ENCODE measurements at places on chromosomes 13 and 19.

DNA sequence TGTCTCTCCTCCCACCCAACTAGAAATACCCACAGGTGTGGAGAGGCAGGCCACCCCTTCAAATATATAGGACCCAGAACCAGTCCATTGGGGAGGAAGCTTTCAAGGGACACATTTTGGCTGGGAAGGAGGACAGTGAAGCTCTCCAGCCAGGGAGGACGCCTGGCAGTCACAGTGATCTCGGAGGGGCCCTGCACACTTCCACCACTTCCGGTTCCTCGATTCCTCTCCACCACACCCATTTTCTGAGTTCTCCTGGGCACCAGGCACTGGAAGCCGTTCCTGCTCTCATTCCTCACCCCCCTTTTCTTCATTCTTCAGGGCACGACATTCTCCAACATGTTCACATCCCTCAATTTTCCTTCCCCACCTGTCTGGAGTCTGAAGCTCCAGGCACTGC lies 30.4 kb upstream of the CEACAM21 start:
- DNase-seq: no peak

- no peak for DNase-seq
Observed at GRCh38 chr13:80850771-80851170, 509.8 kb upstream of the SPRY2 start.

DNA sequence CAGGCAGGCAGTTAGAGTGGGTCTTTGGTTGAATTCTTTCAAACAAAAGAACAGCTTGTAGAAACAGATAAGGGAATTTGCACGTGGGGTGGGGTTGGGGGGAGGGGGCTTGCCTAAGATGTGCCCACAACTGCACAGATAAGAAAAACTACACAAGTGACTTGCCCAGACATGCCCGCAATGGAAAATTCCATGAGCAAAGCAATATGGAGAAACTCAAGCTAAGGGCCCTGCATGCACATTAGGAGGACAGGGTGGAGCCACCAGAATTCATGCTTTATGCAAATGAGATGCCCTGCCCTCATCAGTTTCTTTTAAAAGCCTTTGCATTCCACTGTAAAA lies 755.6 kb upstream of the MIR17HG start:
- no peak for DNase-seq

GRCh38 chr19:41691268-41691970 lies 3.3 kb upstream of the CEACAM7 start:
- DNase-seq: peak; percentile 15

DNA sequence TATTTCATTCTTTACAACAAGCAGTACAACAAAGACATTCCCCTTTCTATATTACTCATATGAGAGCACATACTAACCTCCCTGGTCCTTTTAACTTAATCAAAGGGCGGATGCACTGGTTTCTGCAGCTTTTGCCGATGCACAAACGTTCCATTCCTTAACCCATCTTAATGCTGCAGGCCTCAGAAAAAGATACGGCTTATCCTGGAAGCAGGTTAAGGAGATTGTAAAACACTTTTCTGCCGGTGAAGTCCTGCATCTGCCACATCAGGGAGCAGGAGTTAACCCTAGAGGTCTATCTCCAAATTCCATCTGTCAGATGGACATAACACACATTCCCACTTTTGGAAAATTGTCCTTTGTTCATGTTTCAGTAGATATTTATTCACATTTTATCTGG lies 11.5 kb upstream of the ZNF814 start:
- no peak for DNase-seq

- DNase-seq: no peak
Observed at GRCh38 chr13:36014763-36015162, 116.4 kb downstream of the DCLK1 start.

GRCh38 chr19:4776436-4777211 lies 14.9 kb upstream of the FEM1A start:
- DNase-seq: no peak

GRCh38 chr19:9407827-9408226 lies 27.5 kb downstream of the ZNF266 start:
- no peak for DNase-seq

- peak; percentile 86 for DNase-seq
Observed at GRCh38 chr19:49150106-49150943, 4.9 kb downstream of the HRC start.

DNA sequence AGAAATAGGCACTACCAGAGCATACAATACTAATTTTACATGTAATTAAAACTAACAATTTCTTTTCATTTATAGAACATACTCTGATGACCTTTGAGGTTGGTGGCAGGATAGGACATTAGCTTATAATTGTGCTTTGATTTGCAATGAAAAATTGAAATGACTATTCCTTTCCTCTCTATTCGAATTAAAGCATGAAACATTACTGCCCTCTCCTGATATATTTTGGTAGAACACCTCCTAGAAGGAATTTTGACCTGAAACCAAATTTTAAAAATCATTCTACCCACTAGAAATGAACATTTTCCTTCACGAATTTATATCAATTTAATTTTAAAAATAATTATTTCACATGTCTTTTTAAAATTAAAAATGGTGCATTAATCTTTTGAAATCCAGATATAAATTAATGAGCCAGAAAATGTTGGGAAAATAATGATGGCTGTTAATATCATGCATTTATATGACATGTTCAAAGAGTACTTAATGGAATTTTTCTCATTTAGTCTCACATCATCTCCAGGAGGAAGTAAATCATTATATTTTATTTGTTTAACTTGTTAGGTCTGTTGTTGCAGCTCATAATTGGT lies 556.3 kb upstream of the ARGLU1 start:
- peak; percentile 43 for DNase-seq

GRCh38 chr19:2419754-2420153 lies 7.6 kb downstream of the TIMM13 start:
- DNase-seq: no peak

GRCh38 chr19:54160182-54160811 lies 776 bp upstream of the LENG1 start:
- peak; percentile 25 for DNase-seq

- no peak for DNase-seq
Observed at GRCh38 chr19:43623889-43624670, 4.7 kb upstream of the ZNF428 start.

GRCh38 chr13:51479199-51479523 lies 26.3 kb upstream of the INTS6 start:
- peak; percentile 49 for DNase-seq

DNA sequence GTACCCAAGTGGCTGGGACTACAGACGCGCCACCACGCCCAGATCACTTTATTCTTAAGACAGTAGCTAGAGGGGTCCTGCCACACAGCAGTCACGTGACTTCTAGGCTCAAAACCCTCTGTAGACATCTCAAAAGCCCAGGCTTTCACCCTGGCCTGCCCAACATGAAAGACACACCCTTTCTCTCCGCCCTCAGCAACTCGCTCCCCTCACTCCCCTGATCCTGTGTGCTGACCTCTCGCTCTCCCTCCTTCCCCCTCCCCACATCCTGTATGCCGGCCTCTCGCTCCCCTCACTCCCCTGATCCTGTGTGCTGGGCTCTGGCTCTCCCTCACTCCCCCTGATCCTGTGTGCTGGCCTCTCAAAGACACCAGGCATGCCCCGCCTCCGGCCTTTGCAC lies 77.4 kb downstream of the SLC15A1 start:
- no peak for DNase-seq

- DNase-seq: peak; percentile 19
Observed at GRCh38 chr19:45187421-45188100, 9.0 kb downstream of the BLOC1S3 start.

GRCh38 chr13:74732736-74733385 lies 598.7 kb upstream of the KLF12 start:
- DNase-seq: no peak

DNA sequence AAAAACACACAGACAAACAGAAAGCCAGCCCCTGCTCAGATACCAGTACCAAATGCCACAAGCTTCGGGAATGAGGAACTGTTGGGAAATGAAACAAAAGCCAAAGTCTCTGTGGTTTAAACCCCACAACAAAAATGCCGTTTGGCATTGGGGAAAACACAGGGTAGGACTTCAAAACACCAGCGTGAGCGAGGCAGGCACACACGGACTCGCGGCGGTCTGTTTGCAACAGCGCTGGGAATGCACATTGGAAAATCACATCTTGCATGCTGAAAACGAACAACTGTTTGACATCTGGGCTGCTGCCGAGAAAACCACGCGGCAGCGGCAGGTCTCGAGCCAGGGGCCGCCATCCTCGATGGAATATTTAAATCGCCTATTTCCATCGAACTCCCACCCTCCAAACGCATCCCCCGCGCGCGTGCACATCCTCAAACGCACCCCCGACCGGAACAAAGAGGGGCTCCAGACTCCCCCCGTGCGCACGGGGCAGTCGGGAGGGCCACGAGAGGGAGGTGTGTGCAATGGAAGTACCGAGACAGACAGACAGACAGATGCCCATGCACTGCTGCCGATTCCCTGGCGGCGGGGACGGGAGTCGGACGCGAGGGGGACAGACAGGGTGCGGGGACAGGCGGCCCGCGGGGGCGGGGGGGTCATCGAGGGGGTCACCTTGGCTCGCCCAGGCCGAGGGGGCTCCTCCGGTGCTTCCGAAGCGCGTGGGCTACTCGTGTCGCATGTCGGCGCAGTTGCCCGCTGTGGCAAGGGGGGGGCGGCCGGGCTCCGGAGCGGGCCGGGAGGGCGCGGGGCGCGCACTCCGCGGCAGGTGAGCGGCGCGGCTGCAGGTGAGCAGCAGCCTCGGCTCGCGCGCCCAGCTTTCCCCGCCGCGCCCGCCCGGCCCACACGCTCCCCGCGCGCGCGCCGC lies at the start of gene GPR12:
TSS of gene GPR12 (minus strand) at position 880 of the 925 bp plus-strand sequence. CDS start 959 bp downstream, outside the sequence.
- peak; percentile 15 for DNase-seq

- DNase-seq: peak; percentile 76
Observed at GRCh38 chr13:33193428-33193974, 92.1 kb downstream of the STARD13 start.

- no peak for DNase-seq
Observed at GRCh38 chr19:29871143-29871542, 59.4 kb downstream of the CCNE1 start.

- DNase-seq: peak; percentile 66
Observed at GRCh38 chr13:104954210-104954609, 1581.3 kb downstream of the EFNB2 start.

- DNase-seq: peak; percentile 71
Observed at GRCh38 chr19:46728693-46729339, 11.9 kb upstream of the PRKD2 start.

DNA sequence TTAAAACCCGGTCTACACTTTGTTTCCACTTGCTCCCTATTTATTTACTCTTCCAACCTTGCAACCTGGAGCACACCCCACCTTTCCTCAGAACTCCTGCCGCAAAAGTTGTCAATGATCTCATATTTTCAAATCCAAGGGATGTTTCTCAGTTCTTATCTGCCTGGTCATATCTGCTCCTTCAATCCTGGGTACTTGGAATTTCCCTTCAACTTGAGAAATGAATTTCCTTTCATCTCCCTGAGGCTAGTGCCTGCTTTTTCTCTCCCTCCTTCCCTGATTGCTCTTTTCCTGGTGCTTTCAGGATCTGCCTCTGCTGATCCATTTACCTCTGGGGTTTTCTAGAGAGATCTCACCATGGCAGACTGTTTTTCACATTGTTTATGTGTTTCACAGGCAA lies 154.8 kb upstream of the IRS2 start:
- DNase-seq: peak; percentile 11

- DNase-seq: peak; percentile 44
Observed at GRCh38 chr19:45186509-45187334, 8.1 kb downstream of the BLOC1S3 start.

DNA sequence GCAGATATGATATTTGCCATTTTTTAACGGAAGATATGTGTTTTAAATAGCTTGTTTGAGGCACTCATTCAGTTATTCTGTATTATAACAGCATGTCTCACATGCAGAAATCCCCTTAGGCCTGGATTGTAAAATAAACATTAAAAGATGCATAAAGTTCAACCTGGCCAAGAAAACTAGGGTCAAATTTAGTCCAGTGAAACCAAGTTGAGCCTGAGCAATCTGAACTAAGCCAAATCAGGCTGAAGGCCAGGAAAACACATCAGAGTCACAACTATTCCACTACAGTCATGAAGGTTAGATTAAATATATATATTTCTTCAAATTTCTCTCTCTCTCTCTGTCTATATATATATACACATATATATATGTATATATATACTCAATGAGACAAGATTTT lies 504.8 kb downstream of the SLITRK1 start:
- DNase-seq: peak; percentile 64

GRCh38 chr13:35470671-35471661 lies 5.5 kb downstream of the MAB21L1 start:
- peak; percentile 41 for DNase-seq

DNA sequence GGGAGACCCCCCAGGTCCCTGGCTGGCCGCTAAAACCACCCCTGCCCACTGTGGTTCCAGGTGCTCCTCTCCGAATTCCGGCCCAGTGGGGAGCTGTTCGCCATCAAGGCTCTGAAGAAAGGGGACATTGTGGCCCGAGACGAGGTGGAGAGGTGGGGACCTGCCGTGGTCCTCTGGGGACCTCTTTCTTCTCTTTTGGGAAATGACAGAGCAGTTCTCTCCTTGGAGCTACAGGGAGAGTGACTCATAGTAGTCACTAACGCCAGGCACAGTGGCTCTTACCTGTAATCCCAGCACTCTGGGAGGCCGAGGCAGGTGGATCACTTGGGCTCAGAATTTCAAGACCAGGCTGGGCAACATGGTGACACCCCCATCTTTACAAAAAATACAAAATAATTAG lies 7.3 kb downstream of the PTGER1 start:
- no peak for DNase-seq

DNA sequence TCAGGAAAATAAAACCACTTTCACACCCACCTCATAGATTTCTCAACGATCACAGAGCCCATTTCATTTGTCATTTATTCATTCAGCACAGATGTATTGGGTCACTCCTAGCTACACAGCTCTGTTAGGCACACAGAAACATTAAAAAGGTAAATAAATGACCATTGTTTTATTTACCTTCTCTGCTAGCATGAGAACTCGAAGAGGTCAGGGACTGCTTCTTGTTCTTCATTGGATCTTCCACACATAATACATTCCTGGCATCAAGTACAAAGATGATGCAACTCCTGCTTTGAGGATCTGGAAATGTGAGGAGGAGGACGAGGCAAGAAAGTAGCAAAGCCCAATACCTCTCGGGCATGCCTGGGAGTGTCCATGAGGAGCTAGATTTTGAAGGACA lies 168.1 kb downstream of the RBM26 start:
- DNase-seq: no peak

All from choroid plexus epithelial cell (primary cell).